ENCODE measurements at places on chromosomes 7 and 10.

DNA sequence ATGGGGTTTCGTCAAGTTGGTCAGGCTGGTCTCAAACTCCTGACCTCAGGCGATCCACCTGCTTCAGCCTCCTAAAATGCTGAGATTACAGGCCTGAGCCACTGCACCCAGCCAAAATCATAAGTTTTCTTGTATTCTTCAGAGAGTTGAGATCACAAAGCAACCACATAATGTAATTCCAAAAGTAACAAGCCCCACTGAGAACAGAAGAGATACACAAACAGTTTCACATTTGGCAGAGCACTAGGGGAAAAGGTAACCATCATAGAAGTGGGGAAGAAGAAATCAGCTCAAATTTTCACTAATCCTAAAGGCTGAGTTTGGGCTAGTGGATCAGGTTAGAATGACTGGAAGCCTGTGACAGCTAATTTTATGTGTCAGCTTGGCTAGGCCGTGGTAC lies 5.4 kb upstream of the CEP41 start:
- peaks cover 5% of the 10 kb centered on the region for H3K36me3 ChIP-seq
- no peaks in the 10 kb centered on the region for H3K27me3 ChIP-seq
- peaks cover 25% of the 10 kb centered on the region for H3K4me1 ChIP-seq
- no peak overlapping the region for H3K4me3 ChIP-seq
- no peak overlapping the region for H3K27ac ChIP-seq

- no peaks in the 10 kb centered on the region for H3K4me1 ChIP-seq
- no peak overlapping the region for H3K27ac ChIP-seq
- no peaks in the 10 kb centered on the region for H3K27me3 ChIP-seq
- H3K4me3 ChIP-seq = no peak overlapping the region
Measured at GRCh38 chr7:134246761-134247160, 70.0 kb downstream of the SLC35B4 start.

- peak overlapping the region; percentile 17 for H3K27ac ChIP-seq
- DNase-seq = no peak
- peaks cover 29% of the 10 kb centered on the region for H3K4me1 ChIP-seq
- no peaks in the 10 kb centered on the region for H3K27me3 ChIP-seq
Measured at GRCh38 chr10:100347568-100348195, 649 bp downstream of the SCD start.

GRCh38 chr10:1467334-1468076 lies 269.8 kb downstream of the ADARB2 start:
- peaks cover 8% of the 10 kb centered on the region for H3K4me1 ChIP-seq
- peaks cover 4% of the 10 kb centered on the region for H3K27me3 ChIP-seq
- DNase-seq = no peak
- no peak overlapping the region for H3K4me3 ChIP-seq
- no peak overlapping the region for H3K27ac ChIP-seq

GRCh38 chr10:12943425-12943824 lies 58.1 kb downstream of the CCDC3 start:
- peaks cover 6% of the 10 kb centered on the region for H3K27me3 ChIP-seq
- H3K27ac ChIP-seq = no peak overlapping the region

DNA sequence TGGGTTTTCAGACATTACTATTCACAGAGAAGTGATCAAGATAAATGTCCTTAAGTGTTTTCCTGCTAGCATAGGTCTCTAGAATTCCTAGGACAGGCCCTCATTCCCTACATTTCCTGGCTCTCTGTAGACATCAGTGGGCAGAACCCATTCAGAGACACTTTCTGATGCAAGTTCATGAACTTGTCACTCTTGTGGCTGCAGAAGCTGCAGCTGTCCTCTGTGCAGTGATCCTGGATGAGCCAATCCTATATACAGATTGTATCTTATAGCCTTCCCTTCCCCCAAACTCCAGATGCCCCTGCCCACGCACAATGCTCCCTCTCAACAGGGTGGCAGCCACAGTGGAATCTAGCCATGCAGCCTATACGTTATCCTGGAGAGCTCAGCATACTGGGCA lies 12.6 kb upstream of the GRB10 start:
- H3K4me3 ChIP-seq = no peak overlapping the region
- H3K4me1 ChIP-seq = peaks cover 3% of the 10 kb centered on the region
- H3K27ac ChIP-seq = no peak overlapping the region
- no peaks in the 10 kb centered on the region for H3K36me3 ChIP-seq
- DNase-seq = no peak
- peaks cover 22% of the 10 kb centered on the region for H3K27me3 ChIP-seq

DNA sequence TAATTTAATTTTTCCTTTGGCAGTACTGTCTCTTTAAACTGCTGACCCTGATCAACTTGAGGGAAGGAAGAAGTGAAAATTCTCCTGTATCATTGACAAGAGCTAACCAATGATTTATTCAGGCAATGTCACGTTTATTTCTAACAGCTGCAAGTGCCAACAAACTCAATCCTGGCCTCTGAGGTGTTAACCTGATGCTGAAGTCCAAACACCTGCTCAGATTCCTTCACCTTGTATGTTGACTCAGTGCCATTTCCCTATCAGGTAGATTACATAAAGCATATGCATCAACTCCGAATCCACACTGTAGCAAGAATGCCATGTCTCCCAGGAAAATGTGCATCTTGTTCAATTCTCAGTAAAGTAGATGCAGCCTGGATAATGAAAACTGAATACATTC lies 820.0 kb downstream of the XPNPEP1 start:
- no peaks in the 10 kb centered on the region for H3K27me3 ChIP-seq
- H3K36me3 ChIP-seq = no peaks in the 10 kb centered on the region
- no peak overlapping the region for H3K4me3 ChIP-seq
- no peaks in the 10 kb centered on the region for H3K4me1 ChIP-seq
- no peak overlapping the region for H3K27ac ChIP-seq
- no peak for DNase-seq

GRCh38 chr7:20783700-20784387 lies 2.8 kb downstream of the SP8 start:
- H3K4me1 ChIP-seq = peaks cover 43% of the 10 kb centered on the region
- H3K4me3 ChIP-seq = peak overlapping the region; percentile 58
- peaks cover 6% of the 10 kb centered on the region for H3K36me3 ChIP-seq
- peaks cover 54% of the 10 kb centered on the region for H3K27me3 ChIP-seq

Measured in naive thymus-derived CD8-positive, alpha-beta T cell (primary cell).